ENCODE measurements at places on chromosomes 4 and X. TPM values are rescaled to one million over a fixed set of nuclear protein-coding genes. Genes with fewer than 3 reads are reported as not detected.

The CENPVL1 gene
- total RNA-seq: 1.0 TPM

DNA sequence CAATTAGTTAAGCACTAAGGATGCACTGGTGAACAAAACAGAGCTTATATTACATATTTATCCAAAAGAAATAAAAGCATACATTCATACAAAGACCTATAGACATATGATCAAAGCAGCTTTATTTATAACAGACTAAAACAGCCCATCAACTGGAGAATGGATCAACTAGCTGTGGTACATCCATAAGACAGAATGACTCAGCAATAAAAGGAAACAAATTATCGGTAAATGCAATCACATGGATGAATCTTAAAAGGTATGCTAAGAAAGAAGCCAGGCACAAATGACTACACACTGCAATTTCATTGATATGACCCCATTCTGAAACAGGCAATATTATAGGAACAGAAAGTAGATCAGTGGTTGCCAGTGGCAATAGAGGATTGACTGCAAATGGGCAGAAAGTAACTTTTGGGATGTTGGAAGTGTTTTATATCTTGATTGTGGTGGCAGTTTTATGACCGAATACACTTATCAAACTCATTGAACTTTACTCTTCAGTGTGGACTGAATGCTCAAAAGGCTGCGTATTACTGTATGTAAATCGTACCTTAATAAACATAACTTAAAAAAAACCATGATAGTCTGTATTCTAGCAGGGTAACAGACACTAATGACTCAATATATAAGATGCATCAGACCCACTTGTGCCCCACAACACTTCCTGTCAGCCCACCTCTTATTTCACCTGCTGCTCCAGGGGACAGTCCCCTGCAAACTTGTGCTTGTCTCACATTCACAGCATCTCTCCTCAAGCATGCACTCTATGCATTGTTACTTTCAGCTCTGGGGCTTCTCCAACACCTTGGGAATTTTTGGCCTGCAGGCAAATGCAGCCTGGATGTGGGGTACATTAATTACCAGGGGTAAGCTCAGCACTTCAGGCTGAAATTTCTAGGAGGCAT lies 59.1 kb downstream of the MID1IP1 start:
- ATAC-seq: no peak

The MAGEB17 gene
- total RNA-seq: not detected

The TSR2 gene
- total RNA-seq: 27.2 TPM

- no peak for ATAC-seq
Observed at GRCh38 chr4:39900966-39901365, 76.7 kb downstream of the PDS5A start.

GRCh38 chr4:140757232-140757630 lies 1.0 kb upstream of the TBC1D9 start:
- ATAC-seq: peak; percentile 1

DNA sequence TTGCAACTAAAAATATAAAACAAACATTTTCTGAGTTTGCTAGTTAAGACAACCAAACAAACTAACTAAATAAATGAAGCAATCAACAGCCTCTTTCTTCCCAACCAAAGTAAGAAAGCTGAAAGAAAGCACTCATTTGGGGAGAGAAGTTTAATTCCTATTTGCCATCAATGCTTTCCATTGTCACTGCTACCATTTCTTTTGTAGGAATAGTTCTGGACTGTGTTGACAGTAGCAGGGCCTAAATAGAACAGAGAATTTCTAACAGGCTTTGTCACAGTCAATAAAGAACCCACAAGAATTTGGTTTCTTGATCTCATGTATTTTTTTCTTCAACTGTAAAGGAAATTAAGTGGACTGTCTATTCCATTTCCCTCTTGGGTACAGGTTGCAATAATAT lies 1886.4 kb upstream of the TENM3 start:
- ATAC-seq: no peak

DNA sequence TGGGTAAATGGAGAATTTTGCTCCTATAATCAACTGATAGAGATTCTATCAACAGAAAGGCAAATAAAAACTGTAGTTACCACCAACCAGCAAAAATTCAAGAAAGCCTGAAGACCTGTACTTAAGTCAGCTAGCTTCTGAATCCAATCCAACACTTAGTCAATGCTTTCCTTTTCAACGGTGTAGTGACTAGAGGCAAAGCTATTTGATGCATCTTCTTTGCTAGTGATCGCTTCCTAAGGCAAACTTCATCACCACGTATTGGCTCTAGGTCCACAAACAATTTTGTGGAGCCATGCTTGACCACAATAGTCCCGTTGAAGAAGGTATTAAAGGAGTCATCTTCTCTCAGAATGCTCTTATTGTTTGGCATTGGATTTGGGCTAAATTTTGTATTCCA lies 25.0 kb upstream of the UBA6 start:
- ATAC-seq: no peak

DNA sequence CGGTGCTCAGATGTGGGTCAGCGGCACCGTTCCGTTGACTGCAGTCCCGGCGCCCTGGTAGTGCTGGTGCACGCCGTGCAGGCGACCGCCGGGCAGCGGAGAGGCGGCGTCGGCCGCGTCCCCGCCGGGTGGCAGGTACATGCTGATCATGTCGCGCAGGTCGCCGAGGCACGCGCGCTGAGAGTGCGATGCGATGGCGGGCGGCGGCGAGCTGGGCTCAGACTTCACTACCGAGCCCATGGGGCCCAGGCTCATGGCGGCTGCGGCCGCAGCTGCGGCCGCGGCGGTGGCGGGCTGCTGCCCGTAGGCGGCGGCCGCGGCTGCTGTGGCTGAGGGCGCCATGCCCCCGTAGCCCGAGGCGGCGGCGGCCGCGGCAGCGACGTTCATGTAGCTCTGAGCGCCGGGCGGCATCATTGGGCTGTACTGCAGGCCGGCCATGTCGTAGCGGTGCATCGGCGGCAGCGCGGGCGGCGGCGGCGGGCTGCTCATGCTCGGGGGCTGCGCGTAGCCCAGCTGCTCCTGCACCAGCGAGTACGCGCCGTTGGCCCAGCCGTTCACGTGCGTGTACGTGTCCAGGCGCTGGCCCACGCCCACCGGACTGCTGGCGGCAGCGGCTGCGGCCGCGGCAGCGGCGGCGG lies 1.0 kb downstream of the SOX3 start:
- ATAC-seq: peak; percentile 43

DNA sequence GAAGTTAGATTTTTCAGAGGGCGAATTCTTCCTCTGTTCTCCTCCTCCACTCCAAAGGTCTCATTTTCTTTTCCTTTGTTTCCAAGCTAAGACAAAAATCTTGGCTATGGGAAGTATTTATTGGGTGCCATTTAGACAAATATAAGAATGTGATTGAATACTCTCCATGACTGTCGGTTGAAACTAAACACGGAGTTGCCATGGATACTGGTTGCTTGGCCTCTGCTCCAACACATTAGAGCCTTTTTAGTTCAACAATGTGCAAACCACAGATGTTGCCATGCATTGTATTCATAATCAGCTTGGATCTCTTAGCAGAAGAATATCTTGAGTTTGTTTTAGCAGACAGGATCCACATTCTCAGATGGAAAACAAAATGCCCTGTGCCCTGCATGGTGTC lies 366.5 kb upstream of the LCORL start:
- ATAC-seq: peak; percentile 44

DNA sequence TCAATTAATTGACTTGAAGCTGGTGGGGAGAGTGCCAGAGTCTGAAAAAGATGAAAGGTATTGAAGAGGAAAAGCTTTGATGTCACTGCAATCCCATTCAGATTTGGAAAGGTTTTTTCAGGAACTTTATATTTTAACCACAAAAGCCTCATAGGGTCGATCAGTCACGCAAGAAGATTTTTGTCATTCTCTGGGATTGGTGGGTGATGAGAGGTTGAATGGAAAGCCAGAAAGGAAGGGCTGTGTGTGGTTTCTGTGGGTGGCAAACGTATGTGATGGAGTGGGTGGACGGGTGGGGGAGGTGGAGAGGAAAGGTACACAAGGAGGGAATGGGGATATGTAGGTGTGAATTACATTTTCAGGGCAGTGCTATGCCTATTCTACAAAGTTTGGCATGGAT lies 173.8 kb upstream of the SCML1 start:
- ATAC-seq: no peak

The ZDHHC15 gene
- total RNA-seq: 0.54 TPM

DNA sequence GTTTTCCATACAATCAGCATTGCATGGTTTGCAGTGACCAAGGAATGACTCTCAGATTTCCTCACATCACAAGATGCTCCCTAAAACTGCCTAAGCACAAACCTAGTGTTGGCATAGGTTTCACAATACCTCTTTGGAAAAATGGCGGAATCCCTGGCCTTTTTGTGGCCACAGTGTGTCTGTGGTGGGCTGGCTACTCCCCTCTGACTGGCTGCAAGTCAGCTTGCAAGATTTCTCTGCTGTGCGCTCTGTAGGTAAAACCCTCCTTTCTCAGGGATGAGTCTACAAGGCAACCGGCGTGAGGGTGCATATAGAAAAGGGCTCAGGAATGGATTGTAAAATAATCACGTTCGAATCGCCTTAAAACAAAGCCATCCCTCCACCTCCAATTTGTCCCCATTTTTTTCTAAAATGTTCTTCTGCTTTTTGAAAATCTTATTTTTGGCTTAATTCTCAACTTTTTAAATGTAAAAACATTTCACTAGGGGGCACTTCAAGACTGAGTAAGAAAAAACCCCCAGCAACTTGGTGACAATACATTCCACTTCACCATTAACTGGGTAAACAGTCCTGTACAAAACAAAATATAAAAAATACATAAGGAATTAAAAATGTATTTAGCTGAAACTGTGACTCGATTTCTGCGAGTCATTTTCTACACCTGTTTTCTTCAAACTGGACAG lies 235.6 kb downstream of the STIM2 start:
- ATAC-seq: no peak

DNA sequence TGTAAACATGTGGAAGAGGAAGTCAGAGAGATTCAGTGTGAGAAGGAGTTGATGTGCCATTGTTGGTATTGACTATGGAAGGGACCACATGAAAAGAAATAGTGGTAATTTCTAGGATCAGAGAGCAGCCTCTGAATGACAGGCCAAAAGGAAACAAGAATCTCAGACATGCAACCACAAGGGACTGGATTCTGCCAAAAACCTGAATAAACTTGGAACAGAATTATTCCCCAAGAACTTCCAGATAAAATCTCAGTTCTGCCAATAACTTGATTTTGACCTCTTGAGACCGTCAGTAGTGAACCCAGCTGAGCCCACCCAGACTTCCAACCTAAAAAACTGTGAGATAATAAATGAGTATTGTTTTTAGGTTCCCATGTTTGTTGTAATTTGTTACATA lies 653.6 kb upstream of the NR3C2 start:
- ATAC-seq: no peak

- ATAC-seq: no peak
Observed at GRCh38 chr4:169727616-169728015, 30.1 kb downstream of the HPF1 start.

GRCh38 chr4:87092389-87093141 lies 127.9 kb downstream of the KLHL8 start:
- ATAC-seq: no peak

The PCDH19 gene
- 0.73 TPM for total RNA-seq

The FAM47C gene
- not detected for total RNA-seq

The APELA gene
- not detected for total RNA-seq

- no peak for ATAC-seq
Observed at GRCh38 chr4:130812117-130812765, 1716.3 kb downstream of the C4orf33 start.

DNA sequence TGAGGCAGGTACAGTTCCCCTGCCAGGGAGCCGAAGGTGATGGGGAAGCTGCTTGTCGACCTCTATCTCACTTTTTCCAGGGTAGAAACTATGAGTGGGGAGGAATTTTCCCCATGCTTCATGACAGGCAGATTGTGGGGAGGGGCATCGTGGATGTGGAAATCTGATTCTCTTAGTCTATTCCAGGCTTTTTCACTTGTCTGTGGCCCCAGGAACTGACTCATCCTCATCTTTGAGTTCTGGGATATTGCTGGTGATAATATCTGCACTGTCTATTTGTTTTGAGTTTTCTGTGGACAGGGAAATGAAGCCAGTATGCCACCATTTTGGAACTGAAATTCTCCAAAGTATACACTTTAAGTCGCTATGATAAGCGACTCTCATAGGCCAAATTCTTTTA lies 7.6 kb upstream of the TLR2 start:
- ATAC-seq: no peak

- ATAC-seq: no peak
Observed at GRCh38 chr4:176038789-176039188, 26.9 kb upstream of the WDR17 start.

The PRPS1 gene
- 58.3 TPM for total RNA-seq

The AVPR2 gene
- 0.25 TPM for total RNA-seq

DNA sequence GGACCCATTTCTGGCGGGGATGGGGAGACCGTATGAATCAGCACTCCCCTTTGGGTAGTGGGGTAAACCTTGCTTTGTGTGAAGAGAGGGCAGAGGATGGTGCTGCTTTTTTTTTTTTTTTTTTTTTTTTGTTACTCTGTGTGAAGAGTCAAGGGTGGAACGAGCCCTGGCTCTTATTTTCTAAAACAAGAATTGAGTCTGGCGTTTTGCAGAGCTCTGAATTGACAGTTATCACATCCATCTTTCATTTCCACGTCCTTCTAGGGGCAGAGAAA lies 1.2 kb downstream of the SLAIN2 start:
- ATAC-seq: no peak

DNA sequence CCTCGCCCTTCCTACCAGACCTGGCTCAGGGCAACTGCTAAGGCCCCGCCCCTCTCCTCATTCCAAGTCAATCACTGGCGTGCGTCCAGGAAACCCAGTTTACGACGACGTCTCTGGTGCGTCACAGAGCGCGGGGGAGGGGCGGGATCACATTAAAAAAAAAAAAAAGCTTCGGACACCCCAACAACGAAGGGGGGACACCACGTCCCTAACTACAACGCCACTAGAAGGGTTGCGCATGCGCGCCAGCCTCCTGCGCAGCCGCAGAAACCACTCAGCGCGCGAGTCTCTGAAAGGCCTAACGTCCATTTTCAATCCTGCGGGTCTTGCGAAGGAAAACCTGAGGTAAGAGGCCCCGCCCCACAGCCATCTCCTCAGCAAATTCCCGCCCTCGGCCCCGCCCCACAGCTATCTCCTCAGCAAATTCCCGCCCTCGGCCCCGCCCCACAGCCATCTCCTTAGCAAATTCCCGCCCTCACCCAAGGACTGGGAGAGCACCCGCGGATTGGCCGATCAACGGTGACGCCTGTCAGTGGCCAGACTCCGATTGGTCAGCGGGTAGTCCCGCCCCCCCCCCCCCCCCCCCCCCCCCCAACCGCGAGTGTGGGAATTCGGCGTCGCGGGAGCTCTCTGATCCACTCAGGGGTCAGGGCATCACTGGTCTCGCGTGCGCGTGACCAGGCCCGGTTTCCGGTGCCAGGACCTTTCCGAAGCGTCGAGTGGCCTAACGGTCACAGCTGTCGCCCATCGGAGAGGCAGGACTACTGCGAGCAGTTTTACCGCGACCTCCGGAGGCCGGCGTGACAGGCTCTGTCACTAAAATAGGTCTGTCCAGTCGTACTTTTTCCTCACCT lies at the start of gene SCML1:
Gene SCML1, plus strand, starts transcription at position 638 of the 854 bp plus-strand sequence. CDS start 6,694 bp downstream, outside the sequence.
- ATAC-seq: peak; percentile 87

DNA sequence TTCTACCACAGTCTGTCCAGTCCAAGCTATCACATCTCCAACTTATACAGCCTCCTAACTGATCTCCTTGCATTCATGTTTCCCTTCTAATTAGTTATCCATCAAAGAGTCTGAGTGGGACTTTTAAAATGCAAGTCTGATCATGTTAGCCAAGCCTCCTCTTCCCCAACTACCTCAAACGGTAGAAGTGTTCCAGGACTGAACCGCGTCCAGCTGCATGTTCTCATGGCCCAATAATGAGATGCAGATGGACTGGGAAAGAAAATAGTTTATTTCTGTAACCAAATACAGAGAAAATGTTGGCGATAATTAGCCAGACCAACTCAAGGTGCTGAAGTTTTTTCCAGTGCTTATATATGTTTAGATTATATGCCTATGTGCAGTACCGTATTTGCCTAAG lies 46.6 kb upstream of the PPP1R2C start:
- ATAC-seq: no peak

GRCh38 chr4:93767917-93768316 lies 60.6 kb upstream of the ATOH1 start:
- no peak for ATAC-seq

The CDX4 gene
- not detected for total RNA-seq
